ENCODE measurements at places on chromosomes 3 and 15.

DNA sequence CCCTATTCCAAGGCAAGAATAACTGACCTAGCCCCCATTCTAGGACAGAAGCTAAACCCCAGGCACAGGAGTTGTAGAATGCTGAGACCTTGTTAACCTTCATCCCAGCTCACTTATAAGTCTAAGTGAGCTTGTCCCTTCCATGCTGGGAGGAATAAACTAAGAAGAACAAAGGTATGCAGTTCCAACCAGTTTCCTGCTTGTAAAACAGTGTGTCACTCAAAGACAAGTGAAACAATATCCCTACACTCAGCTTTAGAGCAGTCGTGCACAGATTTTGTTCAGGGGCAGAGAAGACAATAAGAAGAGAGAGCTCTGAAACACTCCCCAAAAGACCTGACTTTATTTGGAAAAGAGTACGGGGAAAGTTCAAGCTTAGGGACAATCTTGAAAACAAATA is 292.1 kb downstream of the CGGBP1 start:
- no peak for DNase-seq

DNA sequence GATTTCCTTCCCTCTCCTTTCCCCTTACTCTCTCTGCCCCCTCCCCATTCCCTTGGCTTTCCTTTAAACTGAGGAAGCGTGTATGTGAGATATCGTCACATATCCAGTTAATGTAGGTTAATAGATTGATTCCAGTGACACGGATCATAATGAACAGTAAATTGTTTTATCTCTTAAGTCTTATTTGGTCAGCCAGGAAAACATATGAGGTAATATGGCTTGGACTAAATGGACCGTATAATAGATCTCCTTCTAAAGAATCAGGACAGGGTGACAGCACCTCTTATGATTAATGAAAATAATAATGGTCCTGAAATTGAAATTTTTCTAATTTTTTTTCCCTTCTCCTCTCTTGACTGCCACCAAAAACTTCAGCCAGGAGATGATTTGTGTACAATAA is 779.8 kb upstream of the NR2F2 start:
- DNase-seq: no peak

DNA sequence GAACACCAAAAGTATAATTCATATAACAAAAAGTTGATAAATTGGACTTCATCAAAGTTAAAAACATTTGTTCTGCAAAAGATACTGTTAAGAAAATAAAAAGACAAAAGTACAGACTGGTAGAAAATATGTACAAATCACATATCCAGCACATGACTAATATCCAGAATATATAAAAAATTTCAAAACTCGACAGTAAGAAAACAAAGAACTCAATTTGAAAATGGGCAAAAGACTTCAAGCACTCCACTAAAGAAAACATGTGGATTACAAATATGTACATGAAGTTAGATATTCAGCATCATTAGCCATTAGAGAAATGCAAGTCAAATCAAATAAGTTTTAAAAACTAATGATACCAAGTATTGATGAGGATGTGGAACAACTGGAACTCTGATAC is 6.7 kb downstream of the GK5 start:
- DNase-seq: no peak

DNA sequence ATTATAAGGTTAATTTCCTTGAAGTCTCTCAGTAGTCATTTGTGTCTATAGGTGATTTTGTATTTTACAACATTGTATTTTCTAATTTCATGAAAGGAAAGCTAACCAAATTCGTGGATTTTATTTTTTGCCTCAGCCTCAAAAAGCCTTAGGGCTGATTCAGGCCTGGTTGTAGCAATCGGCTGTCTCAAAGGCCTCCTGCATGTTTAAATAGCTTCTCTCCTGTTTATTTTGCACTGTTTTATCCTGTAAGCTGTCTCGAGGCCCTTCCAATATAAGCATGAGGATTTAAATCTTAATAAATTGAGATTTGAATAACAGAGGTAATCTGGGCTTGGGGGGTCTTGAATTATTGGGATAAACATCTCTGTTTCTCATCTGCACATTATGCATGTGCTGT is 51.7 kb upstream of the ICE2 start:
- DNase-seq: no peak

GRCh38 chr3:122562923-122563716 is 980 bp downstream of the PARP9 start:
- DNase-seq: no peak

DNA sequence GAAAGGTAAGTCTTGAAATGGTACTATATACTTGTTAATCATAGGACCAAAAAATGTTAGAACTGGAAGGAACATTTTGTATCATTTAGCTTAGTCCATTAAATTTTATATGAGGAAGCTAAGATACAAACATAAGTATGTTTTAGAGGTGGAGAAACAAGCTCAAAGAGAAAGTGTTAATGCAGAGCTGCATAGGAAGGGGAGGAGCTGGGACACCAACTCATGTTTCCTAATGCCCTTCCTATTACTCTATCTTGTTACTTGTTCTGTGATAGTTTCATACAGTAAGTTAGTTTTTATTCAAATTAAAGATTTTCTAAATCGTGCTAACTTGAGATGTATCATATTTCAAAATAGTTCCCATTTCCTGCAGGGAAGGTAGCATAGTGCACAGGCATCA is 7.4 kb downstream of the SLC35A5 start:
- no peak for DNase-seq

DNA sequence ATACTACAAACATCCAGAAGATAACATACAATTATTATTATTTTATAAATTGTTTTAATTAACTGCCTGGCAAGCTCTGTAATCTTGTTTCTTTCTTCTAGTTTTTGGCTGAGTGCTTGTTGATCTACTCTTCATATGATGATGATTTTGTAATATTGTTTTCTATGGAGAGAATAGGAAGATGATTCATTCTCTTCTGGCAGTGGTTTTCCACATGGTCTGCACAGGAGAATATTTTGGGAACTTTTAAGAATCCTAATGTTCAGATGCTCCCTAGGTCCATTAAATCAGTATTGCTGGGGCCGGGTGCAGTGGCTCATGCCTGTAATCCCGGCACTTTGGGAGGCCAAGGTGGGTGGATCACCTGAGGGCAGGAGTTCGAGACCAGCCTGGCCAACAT is 37.6 kb downstream of the CACNA2D3 start:
- no peak for DNase-seq
